ENCODE measurements at places on chromosomes 3 and 15.

- no peak for DNase-seq
Measured at GRCh38 chr3:72818092-72818773, 30.0 kb downstream of the SHQ1 start.

DNA sequence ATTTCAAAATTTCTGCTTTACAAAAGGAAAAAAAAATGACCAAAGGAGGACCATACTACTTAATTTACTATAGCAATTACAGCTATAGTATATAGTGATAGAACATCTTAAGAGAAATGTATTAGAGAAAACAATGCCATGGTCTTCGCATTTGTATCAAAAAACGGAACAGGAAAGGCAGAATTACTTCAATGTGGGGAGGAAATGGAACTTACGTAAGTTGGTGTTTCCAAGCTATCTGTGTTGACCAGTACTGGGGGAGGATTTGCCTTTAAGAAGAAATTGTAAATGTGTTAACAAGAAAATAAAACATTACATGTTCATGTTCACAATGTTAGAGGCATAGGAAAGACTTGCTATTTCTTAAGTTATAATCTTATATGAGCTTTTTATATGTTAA lies 119.9 kb upstream of the MELTF start:
- DNase-seq, result no peak

DNA sequence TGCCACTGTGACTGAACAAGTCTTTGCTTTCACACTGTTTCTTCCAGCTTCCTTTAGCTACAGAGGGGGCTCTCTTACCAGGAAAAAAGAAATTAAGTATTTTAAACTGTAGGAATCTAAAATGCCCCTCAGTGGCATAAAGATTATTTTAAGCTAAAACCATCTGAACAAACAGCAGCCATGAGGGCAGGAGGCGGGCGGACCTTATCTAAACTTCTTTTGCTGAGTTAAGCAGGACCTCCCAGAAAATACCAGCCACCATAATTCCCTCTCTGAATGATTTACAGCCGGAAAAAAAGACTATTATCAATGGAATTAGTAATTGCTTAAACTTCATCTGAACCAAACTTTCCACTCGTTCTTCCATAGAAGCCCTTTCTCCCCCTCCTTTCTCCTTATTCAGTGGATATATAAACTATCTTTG lies 5.2 kb upstream of the TOPAZ1 start:
- DNase-seq, result no peak

GRCh38 chr15:93493172-93493571 lies 404.2 kb upstream of the RGMA start:
- no peak for DNase-seq

DNA sequence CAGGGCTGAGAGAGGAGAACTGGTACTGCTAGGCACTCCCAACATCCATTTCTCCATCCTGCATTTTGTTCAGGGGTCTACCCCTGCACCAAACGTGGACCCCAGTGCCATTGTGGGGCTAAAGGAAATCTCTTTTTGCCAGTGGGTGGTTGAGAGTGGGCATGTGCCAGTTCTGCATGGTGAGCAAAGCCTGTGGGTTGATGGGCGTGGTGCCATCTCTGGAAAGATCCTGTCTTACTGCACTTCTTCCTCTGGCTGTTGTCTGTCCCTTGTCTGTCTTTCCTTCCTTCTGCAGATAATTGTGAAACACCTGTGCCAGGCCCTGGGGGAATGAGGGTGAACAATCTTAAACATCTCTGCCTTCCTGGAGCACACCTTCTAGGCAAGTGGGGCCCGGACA lies 1.4 kb upstream of the RARRES1 start:
- no peak for DNase-seq

GRCh38 chr15:74302821-74303359 lies 64.6 kb downstream of the CYP11A1 start:
- no peak for DNase-seq

DNA sequence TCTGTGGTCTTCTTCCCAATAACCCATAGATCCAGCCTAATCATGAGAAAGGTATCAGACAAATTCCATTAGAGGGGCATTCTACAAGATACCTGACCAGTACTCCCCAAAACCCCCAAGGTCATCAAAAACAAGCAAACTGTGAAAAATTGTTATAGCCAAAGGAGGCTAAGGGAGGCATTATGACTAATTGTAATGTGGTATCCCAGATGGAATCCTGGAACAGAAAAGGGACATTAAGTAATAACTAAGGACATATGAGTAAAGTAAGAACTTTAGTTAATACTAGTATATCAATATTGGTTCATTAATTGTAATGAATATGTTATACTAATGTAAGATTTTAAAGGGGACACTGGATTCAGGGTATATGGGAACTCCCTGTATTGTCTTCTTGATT lies 20.4 kb downstream of the SPTSSB start:
- DNase-seq, result no peak

DNA sequence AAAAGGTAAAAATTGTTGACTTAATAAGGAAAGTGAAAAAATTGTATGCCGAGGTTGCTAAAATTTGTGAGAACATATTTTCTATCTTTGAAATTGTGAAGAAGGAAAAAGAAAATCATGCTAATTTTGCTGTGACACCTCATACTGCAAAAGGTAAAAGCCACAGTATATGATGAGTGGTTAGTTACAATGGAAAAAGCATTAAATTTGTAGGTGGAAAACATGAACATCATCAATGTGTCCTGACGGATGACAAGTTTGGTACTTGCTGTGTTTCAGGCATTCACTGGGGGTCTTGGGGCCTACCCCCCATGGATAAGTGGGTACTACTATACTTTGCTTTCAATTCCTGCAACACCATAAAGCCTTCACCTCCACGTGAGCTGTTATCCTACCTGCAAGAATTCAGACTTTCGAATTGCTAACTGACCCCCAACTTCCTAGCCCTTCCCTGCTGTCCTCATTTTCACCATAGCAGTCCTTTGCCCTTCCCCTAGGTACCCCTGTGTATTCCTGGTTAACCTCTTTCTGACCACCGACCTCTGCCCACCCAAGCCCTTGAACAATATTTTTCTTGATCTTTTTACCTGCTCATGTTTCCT lies 62.4 kb downstream of the RAB7A start:
- no peak for DNase-seq

- DNase-seq, result no peak
Measured at GRCh38 chr15:80557441-80558234, 137.5 kb upstream of the ABHD17C start.

DNA sequence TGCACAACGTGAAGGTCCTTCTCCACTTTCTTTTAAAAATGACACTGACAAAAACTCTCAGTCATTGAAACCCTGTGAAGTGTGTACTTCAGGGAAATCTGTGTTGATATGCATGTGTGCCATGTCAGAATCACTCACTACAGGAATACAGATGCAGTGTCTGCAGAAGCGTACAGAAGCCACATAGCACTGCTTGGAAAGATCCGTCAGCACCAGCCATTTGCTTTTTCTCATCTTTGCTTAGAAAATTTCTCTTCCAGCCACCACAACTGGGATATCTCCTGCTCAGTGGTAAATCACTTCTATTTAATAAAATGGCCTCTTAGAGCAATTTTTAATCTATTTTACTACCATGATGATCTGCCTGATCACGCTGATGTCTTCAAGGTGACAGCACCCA lies 91.3 kb upstream of the ARHGEF26 start:
- no peak for DNase-seq

- DNase-seq, result no peak
Measured at GRCh38 chr3:196227629-196228493, 11.5 kb downstream of the SLC51A start.

- no peak for DNase-seq
Measured at GRCh38 chr15:90836296-90836871, 32.0 kb upstream of the FURIN start.

DNA sequence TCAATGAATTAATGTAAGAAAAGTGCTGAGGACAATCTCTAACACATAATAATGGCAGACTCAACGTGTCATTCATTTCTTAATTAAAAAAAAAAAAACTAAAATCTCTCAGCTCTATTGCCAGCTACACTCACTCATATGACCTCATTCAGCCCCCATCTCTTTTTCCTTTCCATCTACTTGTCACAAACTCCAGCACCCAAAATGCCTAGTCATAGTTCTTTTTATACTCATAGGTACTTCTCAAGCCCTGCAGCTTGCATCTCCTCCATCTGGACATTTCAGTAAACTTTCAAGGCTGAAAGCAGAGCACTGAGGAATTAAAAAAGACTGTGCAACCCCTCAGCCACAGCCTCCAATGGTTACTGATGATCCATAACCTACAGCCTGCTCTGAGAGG lies 109.8 kb downstream of the PLCH1 start:
- no peak for DNase-seq
